ENCODE measurements at places on chromosomes 12 and 14. TPM values are rescaled to one million over a fixed set of nuclear protein-coding genes. Genes with fewer than 3 reads are reported as not detected.

DNA sequence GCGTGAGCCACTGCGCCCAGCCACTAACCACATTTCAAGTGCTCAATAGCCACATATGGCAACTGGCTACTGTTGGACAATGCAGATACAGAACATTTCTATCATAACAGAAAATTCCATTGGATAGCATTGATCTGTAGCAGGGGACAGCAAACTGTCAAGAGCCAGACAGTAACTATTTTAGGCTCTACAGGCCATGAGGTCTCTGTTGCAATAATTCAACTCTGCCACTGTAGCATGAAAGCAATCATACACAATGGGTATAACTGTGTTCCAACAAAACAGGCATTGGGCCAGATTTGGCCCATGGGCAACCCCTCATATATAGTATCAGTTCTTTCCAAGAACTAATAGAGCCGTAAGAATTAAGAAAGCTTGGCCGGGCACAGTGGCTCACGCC, 8.0 kb downstream of the CSRNP2 start:
- DNase-seq = no peak

DNA sequence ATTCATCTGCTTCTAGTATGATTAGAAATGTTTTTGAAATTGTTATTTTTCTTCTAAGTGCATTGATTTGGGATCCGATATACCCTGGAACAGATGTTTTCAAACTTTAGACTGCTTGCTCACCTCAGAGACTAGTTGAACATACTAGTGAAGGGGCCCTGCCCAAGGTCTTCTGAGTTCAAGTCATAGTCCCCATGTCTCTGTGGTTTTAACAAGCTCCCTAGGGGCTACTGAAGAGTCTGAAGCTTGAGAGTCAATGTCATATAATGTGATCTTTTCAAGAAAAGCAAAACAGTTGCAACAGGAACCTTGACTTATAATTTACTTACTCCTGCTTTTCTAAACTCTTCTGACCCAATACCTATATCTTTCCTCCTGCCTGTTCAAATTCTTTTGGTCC, 7.5 kb upstream of the UBE2N start:
- DNase-seq = no peak

DNA sequence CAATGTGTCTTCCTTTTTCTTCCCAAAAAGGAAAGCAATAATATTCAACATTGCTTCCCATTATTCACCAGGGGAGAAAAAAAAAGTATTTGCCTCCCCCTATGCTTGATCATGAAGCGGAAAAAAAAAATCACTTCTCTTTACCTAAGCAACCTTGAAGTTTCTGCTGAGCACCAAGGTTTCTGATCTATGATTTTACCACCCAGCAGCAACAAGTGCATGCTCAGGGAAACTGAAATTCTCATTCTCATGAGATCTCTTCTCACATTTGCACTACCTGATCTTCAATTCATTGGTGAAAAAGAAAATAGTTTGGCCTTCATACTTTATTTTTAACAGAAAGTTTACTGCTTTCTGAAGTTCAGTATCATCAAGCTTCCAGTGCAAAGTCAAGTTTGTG, 125.8 kb downstream of the ARMH4 start:
- DNase-seq = no peak

- no peak for DNase-seq
Observed at GRCh38 chr12:93602897-93603668, 30.6 kb downstream of the SOCS2 start.

- DNase-seq = peak; percentile 23
Observed at GRCh38 chr12:126907900-126908764, 1358.8 kb upstream of the TMEM132C start.

DNA sequence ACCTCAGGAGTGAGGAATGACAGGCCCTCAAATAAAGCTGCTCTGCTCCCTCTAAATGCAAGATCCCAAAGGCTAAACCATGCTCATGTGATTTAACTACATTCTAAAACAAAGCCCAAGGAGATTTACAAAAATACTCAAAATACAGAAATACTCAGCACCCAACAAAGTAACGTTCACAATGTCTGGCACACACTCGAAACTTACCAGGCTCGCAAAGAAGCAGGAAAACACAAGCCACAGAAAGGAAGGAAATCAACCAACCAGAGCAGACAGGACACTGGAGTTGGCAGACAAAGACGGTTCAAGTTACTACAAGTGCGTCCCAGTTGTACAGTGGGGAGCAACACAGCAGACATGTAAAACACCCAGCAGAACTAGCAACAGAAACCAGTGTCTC, 33.4 kb downstream of the STX2 start:
- DNase-seq = no peak

DNA sequence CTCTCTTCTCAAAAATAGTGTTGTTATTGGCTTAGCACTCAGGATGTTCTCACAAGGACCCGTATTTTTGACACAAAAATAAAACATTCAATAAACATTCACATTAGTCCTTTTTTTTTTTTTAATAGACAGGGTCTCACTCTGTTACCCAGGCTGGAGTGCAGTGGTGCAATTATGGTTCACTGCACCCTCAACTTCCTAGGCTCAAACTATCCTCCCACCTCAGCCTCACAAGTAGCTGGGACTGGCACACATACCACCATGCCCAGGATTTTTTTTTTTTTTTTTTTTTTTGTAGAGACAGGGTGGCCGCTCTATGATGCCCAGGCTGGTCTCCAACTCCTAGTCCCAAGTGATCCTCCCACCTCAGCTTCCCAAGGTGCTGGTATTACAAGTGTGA, 27.0 kb downstream of the PPP1R13B start:
- no peak for DNase-seq

- no peak for DNase-seq
Observed at GRCh38 chr12:130791629-130792028, 47.4 kb downstream of the STX2 start.

DNA sequence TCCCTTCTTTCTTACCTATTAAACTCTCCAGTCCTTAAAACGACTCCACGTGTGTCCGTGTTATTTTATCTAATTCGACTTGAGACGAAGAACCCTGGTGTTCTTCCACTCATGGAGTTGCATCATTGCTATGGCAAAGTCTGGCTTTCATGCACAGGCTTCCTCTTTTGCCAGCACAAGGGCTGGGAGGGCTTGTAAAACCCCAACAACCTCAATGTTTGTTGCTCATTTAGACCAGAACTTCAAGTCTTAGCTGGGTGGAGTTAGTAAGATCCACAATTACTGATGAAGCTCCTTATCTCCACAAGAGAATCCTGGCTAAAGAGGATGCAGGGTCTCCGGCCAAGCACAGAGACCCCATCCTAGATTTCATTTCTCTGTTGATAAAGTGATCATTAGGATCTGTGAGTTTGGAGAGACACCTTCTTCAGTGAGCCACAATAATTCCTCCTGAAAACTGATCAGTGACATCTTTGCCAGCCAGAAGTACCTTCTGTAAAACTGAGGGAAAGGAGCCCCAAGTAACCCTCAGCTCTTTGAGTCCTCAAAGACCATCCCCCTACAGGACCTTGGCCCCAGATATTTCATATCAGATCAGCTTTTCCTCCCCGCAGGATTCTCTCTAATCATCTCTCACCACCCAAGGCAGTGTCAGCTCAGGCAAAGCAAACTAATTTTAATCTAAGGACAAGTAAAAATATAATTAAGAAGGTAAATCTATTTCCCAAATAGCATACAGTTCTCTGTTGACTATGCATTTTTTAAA, 514.6 kb downstream of the FUT8 start:
- no peak for DNase-seq

DNA sequence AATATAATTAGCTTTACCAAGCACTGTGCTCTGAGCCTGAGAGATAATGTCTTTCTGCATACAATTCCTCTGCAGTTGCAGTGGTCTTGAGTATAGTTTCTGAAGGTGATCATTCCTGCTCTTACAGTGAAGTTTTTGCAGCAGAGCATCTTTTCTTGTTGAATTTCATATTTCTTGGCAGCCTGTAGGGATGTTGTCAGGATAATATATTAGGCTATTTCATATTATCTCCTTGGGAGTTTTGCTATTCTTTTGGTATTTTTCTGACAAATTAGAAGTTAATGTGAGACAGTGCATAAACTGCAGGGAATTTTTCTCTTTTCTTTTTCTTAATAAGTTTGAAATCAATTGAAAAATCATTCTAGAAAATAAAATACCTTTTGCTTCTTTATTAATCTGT, 1502.6 kb upstream of the FLRT2 start:
- no peak for DNase-seq

GRCh38 chr12:124387528-124387911, 92.6 kb downstream of the RFLNA start:
- DNase-seq = no peak

GRCh38 chr12:49536526-49537071, 2.2 kb upstream of the KCNH3 start:
- DNase-seq = no peak

DNA sequence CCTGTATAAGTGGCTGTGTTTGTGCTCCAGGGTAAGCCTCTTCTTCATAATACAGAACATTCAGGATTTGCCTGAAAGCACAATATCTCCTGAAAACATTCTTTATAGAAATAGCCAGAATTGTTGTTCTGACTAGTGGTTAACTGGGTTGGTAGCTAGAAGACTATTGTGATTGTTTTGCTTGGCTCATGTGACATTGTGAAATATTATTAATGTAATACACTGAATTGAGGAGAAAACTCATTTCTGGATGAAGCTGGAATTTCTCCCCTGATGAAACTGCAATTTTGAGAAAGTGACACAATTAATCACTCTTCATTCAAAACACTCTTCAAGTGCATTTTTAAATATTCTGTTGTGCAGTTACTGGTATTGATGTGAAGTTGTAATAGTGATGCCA, 172.3 kb upstream of the PTPRQ start:
- DNase-seq = no peak

GRCh38 chr14:99287269-99287942, 15.4 kb upstream of the BCL11B start:
- peak; percentile 24 for DNase-seq

- DNase-seq = peak; percentile 15
Observed at GRCh38 chr14:90060965-90061684, 669 bp upstream of the KCNK13 start.

DNA sequence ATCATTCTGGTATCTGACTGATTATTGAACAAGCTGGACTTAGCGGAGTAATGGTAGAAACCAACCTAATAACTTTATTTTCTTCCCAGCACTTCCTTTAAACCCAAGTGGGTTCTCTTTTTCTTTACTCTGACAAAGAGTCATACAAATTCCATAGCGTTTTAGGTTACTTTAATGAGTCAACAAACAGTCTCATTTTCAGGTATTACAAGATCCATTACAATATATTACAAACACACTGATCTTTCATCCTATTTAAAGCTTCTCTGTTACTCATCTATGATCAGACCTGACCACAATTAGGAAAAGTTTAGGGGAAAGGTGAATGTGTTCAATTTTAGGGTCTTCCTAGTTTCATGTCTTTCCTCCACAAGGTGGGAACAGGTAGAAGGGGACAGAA, 39.4 kb upstream of the PTPRQ start:
- DNase-seq = no peak

The KRT6A gene
- total RNA-seq = not detected

The ARHGAP9 gene
- 88.4 TPM for total RNA-seq

The ARF3 gene
- total RNA-seq = 110 TPM

The KCNC2 gene
- not detected for total RNA-seq

The KLRC1 gene
- not detected for total RNA-seq

The COPZ1 gene
- 99.0 TPM for total RNA-seq

The SLC39A5 gene
- total RNA-seq = 0.59 TPM

Data from activated CD4-positive, alpha-beta memory T cell treated with anti-CD3 and anti-CD28 coated beads for 36 hours (primary cell).